ENCODE measurements at places on chromosomes 12 and 14.

DNA sequence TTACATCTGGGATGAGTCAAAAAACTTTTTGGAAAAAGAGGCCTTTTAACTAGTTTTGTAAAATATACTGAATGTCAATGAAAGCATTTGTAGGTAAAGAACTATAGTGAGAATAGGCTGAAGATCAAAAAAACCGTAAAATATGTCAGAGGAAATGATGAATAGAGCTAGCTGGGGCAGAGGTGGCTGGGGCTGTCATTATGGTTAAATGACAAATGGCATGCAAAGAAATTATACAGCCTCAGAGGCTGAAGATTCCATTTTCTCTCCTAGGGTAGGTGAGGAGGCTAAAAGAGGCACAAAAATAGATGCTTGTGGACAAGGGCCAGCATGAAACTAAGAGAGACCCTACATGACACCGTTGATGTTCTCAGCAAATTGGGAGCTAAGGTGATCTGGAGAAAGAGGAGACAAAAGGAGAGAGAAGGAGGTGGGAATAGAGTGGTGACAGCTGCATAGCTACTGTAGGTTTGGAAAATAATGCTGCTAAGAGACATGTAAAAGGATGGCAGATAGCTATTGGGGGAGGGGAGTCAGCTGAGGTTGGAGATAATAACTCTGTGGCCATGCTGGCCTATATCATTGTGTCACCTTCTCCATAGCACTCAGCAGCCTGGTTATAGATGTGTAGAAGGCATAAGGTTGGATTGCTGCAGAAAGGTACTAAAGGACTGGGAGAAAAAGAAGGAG lies 63.8 kb downstream of the ABCC9 start:
- no peak for DNase-seq

- no peak for DNase-seq
These were observed 91.8 kb downstream of the PLXNC1 start for GRCh38 chr12:94240171-94240570.

GRCh38 chr14:72651714-72652113 lies 242.2 kb downstream of the DPF3 start:
- DNase-seq = no peak

GRCh38 chr12:54201001-54201794 lies 12.4 kb upstream of the SMUG1 start:
- DNase-seq = peak; percentile 92

DNA sequence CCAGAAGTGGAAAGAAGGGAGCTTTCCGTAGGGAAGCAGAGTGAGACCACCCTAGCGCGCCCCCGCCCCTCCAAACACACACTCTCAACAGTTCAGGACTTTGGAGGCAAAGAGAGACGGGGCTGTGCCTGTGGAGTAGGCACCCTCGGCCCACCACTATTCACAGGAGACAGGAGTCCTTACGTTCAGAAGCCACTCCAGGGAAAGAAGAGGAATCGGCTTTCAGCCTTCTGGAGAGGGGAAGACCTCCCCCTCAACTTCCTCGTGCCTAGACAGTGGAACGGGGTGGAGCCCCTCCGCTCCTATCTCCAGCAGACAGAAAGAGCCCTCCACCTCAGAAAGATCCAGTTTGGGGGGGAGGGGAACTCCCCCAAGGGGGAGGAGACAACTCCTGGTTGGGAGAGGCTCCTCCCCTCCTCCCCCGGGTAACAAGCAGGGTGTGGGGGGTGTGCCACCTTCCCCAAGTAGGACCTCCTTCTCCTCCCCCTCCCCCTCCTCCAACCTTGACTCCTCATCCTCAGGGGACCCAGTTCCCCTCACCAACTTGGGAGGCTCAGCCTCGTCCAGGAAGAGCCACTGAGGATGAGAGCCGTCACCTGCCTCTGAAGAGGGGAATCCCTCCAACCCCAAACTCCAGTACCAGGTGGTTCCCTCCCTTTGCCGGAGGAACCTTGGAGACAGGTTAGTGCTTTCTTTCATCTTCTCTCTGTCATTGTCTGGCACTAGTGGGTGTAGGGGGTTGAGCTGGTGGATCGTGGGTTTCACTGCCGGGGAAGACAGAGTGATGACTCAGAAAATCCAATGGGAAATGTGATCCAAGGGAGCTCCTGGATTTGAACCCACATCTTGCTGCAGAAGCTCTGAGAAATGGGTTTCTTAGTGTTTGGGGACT lies 883 bp downstream of the FOXJ2 start:
- peak; percentile 91 for DNase-seq

DNA sequence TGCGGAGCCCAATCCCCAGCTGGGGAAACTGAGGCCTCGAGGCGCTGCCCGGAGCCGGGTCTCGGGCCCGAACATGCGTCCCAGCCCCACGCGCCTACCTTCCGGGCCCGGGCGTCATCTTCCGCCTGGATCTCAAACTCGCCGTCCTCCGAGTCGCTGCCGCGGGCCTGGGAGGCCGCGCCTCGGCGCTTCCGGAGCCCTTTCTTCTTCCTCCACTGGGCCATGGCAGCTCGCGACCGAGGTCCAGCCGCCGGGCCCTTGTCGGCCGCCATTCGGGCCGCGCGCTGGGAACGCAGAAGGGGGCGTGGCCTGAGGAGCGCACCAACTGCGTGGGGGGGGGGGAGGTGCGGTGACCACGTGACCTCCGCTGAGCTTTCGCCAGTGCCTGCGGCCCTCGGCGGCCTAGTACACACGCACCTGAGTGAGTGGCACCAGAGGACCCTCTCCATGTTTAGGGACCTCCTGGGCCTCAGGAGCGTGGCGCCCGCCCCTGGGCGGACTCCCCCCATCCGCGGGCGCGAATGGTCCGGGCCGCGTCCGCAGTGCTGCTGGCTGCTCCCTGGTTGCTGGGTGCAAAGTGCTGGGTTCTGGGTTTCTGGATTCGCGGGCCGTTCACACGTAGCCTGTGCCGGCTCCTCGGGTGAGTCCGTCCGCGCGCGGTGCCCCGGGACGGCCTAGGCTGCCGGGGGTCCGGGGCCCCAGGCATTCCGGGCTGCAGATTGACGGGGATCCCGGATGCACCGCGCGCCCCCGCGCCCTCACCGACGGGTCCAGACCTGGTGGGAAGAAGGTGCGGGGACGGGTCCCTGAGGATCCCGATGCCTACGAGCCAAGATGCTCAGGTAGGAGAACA lies at the start of the genes DDX54 and RITA1:
DDX54 (minus strand) TSS at position 299 of the 853 bp plus-strand sequence; CDS start at position 272, 27 bp downstream.
RITA1 (plus strand) TSS at position 542 of the 853 bp plus-strand sequence. CDS start 1,026 bp downstream, outside the sequence.
- peak; percentile 96 for DNase-seq

- peak; percentile 62 for DNase-seq
These were observed 19.8 kb downstream of the GALNT6 start for GRCh38 chr12:51371295-51371953.

DNA sequence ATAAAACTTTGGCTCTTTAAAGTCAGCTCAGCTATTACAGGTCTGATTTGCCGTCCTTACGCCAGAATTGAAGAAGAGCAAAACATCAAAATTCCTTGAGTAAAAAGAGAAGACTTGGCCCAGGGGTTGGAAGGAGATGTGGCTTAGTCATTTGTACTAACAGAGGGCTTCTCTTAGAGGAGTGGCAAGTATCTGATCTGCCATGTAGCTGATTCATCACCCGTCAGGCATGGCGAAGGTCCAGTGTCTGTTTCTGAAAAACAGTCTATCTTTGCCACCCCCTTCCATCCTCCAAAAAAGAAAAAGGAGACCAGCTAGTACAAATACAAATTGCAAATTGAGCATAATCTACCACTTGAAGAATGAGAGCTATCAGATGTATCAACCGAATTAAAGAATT lies 91.9 kb downstream of the RAD52 start:
- no peak for DNase-seq

DNA sequence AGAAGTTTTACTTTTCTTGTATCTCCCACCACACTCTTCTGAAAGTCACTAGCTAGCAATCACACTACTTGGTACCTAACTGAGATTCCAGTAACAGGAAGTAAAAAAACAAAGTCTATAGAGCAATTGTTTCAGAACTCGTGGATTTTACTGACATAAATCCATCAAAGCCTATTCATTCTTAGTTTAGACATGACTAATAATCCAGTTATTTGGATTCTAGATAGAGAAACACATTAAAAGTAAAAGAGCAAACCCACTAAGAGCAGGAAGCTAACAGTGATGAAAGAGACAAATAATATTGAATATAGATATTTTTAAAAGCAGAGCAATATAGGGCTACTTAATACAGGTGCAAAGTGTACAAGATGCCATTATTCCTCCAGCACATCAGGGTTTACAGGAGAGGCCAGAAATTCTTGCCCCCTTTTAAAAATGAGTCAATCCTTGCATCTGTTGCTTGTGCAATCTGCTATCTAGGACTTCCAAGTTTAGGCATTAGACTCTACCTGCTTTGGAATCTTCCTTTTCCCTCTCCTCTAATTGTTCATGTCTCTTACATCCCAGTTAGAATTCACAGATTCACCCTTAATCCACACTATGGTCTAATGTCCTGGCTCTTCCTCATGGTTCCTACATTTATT lies 6.0 kb downstream of the HEATR5A start:
- DNase-seq = no peak

DNA sequence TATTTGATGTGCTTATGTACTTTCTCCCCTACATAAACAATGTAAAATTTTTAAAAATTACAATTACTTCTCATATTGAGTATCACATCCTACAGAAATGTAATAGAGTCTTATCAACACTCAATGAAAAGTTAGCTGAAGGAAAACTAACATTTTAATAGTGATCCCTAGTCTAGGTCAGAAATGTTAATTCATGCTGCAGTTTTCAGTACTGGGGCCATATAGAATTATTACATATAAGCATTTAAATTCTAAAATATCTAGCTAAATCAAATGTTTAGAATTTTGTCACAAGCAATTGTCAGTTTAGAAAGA lies 37.8 kb downstream of the SLC6A15 start:
- no peak for DNase-seq

DNA sequence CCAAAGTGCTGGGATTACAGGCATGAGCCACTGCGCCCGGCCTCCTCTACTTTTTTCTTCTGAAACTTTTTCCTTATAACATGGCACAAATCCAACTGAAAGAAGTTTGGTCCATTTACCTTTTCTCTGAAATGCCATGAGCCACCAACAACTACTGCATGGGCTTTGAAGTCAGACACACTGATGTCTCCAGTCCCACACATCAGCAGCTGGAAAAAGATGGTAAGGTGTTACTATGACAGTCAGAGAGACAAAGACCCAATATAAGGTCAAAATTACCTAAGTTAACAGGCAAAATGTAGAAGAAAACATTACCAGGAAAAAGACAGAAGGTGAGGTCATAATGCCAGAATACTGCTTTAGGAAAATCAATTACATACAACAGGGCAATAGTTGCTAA lies 48.2 kb downstream of the AREL1 start:
- DNase-seq = no peak

DNA sequence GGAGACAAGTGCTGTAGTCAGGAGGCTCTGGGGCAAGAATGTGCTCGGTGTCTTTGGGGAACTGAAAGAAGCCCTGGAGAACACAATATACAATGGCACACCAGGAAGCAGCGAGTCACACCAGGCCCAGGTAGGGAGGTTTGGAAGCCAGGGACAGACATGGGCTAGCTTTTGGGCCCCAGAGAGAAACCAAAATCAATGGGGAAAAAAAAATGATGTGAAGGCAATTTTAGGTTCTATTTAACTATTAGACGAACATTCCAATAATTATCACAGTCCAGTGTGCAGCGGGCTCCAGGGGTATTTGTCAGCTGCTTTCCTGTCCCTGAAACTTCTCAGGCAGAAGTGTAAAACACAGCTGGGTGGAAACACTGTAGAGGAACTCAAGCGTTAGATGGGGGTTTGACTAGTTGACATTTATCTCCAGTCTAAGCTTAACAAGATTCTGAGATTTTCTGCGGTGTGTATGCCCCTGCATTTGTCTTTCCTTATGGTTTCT lies 21.8 kb upstream of the EGLN3 start:
- DNase-seq = peak; percentile 42

GRCh38 chr12:2794191-2794735 lies 507 bp upstream of the FKBP4 start:
- DNase-seq = no peak

GRCh38 chr12:88833641-88834116 lies 253.4 kb upstream of the KITLG start:
- no peak for DNase-seq

DNA sequence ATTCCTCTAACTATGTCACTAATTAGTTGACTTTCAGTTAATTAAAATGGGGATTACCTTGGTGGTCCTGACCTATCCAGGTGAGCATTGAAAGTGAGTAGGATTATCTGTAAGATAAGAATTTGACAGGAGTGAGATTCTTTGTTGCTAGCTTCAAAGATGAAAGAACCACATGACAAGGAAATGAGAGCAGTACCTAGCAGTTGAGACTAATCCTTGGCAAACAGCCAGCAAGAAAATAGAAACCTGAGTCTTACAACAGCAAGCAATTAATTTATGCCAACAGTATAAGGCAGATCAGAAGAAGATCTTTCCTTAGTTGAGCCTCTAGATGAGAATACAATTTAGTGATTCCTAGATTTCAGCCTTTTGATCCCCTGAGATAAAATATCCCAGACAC lies 1058.4 kb downstream of the LRFN5 start:
- DNase-seq = no peak

DNA sequence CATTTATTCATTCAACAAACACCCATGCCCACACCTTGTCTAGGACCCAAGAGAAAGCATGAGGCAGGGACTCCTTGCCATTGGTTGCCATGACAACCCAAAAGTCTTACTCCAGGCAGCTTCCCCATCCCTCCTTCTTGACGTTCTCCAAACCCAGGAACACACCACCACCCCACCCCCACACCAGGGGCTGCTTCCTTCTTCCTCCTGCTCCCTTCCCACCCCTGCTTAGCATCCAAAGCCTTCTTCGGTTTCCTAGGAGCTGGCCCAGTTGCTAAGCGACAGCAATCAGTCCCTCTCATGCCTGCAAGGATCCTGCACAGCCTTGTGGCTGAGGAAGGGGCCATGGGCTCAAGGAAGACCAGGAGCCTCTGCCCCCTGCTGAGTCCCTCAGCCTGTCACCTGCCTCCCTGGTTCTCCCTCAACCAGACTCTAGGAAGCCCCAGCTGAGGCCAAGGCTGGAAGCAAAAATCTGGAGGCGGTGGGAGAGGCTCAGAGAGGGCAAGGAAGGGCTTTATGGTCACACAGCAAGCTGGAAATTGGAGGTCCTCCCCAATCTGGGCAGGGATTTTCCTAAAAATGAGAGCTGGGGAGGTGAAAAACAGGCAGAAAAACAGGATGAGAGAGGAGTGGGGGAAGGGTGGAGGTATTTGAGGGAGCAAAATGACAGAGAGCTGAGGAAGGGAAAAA lies 15.4 kb downstream of the RASAL1 start:
- DNase-seq = peak; percentile 58

DNA sequence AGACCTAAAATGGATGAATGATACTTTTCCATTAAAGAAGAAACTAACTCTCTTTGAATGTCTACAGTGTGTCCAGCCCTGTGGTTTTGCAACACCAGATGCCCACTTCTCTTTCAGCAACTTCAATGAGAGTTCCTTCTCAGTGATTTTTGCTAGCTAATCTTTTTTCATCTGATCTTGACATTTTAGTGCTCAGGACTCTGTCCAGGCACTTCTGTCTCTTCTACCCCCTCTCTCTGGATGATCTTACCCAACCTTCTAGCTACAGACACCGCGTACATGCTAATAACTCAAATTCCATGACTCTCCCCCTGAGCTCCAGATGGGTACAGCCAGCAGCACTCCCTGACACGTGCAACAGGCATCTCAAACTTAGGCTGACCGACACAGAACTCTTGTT lies 161.1 kb upstream of the FOXN3 start:
- DNase-seq = no peak

GRCh38 chr12:2338991-2339431 lies 286.2 kb downstream of the CACNA1C start:
- no peak for DNase-seq

GRCh38 chr12:132773077-132773955 lies 11.7 kb upstream of the ANKLE2 start:
- DNase-seq = no peak
